HCT116 (cell line): ENCODE measurements at places on chromosomes 5 and 9.
A peak's percentile ranks its signal among the peaks of the same experiment; 100 is the strongest.

GRCh38 chr9:4171261-4171900 is 128.5 kb downstream of the GLIS3 start:
- DNase-seq: no peak

- DNase-seq: no peak
Observed at GRCh38 chr5:171847026-171847425, 61.4 kb downstream of the SMIM23 start.

- DNase-seq: no peak
Observed at GRCh38 chr5:36610621-36611020, 4.2 kb downstream of the SLC1A3 start.

GRCh38 chr5:135993880-135994636 is 34.7 kb upstream of the TGFBI start:
- no peak for DNase-seq

GRCh38 chr9:121757281-121757585 is 105.8 kb downstream of the DAB2IP start:
- no peak for DNase-seq

DNA sequence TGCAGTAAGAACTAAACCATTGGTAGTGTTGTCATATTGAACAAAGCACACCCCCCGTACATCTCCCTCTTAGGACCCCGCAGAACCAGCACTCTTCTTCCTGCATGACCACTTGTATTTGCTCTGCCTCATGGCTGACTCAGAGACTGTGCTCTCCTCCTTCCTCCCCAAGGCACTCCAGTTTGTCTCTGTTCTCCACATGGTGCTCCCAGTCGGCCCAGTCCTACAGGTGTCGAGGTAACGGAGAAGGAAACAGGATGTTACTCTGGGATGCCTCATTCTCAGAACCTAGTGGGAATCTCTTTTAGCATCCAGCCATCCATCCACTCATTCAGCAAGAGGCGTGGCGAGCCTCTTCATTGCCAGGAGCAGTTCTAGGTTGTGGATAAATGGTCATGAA is 97.0 kb upstream of the NIPAL4 start:
- DNase-seq: no peak

DNA sequence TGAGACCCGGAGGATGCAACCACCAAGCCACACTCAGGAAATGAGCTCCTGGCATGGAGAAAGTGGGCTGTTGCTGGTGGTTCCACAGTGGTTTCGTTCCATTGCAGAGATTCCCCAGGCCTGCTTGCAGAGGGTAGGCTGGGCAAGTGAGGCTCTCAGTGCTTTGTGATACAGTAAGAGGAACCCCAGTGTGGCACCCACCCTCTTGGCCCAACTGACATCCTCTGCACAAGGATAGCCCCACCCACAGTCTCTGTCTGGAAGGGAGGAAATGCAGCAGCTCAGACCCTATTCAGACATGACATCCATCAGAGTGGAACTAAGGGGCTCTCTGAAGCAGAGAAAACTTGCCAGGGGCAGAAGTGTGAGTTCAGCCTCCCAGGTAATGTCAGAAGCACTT is 69.6 kb upstream of the FSTL4 start:
- DNase-seq: no peak

DNA sequence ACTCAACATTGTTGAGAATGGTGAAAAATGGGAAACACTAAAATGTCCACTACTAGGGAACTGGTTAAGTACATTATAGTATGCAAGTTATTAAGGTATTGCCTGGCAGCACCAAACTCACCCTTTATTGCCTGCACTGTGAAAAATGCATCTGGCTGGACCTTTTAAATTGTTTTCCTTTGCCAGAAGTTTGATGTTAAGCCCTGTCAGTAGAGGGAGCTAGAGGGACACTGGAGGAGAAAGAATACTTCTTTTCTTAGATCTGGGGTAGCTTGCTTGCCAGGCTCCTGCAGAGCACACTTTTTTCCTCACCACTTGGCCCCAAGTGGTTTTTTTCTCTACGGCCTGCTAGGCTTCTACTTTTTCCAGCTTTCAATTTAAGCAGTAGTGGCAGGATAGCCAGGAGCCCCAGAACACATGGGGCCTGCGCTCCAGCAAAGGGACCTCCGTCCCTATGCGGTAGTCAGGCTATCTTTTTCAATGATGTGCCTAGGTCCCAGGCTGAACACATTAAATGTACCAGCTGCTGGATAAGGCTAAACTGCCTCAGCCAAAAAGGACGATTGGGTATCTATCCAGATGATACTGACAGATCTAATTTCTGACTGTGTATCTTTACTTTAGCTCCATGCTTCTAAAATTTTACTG is 8.0 kb upstream of the HABP4 start:
- DNase-seq: no peak

- DNase-seq: no peak
Observed at GRCh38 chr5:61115968-61116367, 46.3 kb downstream of the SMIM15 start.

DNA sequence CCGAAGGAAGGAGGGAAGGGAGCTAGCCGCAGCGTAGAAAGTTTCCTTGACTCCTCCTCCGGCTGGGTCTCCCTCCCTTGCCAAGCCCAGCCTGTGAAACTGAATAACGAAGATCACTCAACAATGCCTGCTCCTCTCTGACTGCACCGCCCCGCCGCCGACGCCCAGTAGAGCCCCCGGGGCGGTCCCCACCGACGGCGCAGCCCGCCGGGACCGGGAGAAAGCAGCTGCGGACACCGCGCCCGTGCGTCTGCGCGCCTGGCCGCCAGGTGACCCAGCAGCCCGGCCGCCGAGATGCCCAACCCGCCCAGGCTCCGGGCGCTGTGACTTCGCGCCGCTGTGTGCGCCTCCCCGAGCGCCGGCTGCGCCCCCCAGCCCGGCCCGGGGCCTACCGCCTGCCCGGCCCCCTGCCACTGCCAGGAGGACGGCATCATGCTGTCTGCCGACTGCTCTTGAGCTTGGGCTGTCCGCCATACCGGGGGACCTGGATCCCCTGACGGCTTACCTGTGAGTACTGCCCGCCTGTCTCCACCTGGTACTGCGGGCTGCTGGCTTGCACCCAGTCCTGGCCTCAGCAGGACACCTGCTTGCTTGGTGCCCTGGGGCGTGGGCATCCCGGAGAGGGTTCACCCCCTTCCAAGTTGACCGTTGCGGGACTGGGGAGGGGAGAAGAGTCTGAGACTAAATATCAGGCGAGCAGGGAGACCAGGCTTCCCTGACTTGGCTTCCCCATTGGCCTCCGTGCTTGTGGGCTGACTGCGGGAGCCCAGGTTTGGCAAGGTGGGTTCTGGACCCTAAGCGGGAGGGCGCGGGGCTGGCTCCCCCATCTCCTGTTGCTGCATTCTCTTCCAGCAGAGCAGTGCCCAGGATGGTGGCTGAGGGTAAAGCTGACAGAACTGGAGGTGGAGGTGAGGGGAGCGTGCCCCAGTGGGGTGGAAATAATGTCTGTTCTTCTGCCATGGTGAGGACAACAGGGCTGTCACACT is 26.2 kb upstream of the SPTLC1 start:
- no peak for DNase-seq

- DNase-seq: no peak
Observed at GRCh38 chr9:82135106-82135505, 146.5 kb downstream of the SPATA31D1 start.

GRCh38 chr5:7872517-7873130 is 3.7 kb downstream of the MTRR start:
- no peak for DNase-seq

- peak; percentile 65 for DNase-seq
Observed at GRCh38 chr5:135426102-135427082, 20.8 kb downstream of the DCANP1 start.

DNA sequence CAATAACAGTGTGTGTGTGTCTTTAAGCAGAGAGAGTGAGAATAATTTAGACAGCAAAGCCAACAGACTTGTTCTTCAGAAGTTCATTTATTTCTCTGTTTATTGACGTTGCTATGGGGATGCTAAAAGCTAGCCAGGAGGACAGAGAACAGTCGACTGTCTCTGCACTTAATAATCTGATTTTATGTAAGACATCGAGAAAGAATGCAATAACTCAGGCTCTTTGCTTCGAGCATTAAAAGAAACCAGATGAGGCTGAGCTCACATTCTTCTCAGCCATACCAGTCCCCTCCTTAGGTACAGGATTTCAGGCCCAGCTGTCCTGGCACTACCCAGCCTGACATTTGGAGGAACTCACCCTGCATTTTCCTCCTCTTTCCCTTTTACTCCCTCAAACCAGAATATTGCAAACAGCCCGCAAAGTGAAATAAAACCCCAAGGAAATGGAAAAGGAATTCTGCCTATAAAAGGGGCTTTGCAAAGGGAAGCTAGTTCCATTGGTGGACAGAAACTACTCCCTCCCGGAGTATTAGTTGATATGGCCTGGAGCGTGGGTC is 44.5 kb upstream of the DPYSL3 start:
- DNase-seq: no peak

DNA sequence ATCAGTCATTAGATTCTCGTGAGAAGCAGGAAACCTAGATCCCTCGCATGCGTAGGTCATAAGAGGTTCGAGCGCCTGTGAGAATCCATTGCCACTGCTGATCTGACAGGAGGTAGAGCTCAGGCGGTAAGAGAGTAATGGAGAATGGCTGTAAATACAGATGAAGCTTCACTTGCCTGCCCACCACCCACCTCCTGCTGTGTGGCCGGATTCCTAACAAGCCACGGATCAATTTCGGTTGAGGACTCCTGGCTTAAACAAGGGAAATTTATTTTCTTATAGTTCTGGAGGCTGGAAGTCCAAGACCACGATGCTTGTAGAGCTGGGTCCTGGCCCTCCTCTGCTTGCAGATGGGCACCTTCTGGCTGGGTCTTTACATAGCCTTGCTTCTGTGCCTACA is 200.4 kb downstream of the PCSK5 start:
- DNase-seq: no peak

GRCh38 chr5:11387382-11387781 is 516.9 kb downstream of the CTNND2 start:
- no peak for DNase-seq

DNA sequence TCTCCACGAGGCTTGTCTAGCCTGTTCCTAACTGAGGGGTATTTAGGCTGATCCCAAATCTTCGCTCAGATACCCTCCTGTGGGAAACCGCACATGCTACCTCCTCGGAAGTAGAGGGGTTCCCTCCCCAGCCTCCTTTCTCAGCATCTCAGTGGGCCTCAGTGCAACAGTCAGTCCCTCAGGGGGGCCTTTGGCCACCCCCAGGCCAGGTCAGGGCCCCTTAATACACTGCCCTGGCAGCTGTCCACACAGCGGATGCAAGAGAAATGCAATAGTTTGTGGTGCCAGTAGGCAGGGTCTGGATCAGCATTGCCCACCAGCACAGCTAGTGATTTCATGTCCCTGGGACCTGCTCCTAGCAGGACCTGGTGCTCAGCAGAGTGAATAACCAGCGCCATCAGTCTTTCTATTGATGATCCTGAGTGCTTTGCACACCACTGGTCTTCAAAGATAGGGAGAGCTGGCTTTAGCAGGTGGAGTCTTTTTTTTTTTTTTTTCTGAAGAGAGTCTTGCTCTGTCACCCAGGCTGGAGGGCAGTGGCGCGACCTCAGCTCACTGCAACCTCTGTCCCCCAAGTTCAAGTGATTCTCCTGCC is 7.5 kb downstream of the PLPP7 start:
- DNase-seq: no peak

GRCh38 chr5:65830856-65831255 is 95.5 kb upstream of the ERBIN start:
- no peak for DNase-seq

DNA sequence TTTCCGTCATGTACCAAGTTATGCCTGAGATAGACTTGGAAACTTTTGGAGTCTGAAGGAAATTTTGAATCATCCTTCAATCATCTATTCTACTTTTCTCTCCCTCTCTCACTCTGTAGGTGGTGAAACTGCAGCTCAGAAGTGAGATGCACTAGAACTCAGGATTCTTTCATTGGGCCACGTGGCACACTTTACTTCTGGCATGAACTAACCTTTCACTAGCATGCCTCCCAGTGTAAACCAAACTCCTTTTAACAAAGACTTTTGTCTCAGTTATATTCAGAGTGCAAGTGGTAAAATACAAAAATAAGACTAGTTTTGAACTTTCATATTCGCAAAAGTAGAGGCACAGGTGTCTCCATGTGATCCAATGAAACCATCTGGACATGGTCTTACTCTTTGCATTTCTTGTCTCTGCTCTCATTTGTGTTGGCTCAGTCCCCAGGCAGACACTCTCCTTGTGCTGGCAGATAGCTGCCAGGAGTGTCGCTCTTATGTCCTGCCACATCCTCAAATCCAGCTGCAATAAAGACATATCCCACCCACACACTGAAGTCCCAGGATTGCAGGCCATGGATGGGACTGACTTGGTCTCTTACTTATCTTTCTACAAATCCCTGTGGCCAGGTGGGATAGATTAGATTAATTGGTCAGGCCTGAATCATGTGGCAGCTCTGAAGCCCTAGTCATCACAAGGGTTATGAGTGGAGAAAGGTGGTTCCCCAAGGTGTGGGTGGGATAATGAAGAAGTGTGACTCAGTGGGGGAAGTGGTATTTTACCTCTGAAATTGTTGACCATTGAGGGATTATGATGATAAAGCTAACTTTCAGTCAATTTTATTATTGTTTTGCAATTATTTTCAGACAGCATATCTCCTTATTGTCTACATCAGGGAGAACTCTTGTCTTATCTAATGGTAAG is 267.5 kb downstream of the GABRB2 start:
- no peak for DNase-seq

GRCh38 chr9:74573640-74574191 is 76.6 kb downstream of the RORB start:
- no peak for DNase-seq

- no peak for DNase-seq
Observed at GRCh38 chr5:31375999-31376720, 155.7 kb downstream of the DROSHA start.

- no peak for DNase-seq
Observed at GRCh38 chr5:150458802-150459557, 9.4 kb upstream of the RPS14 start.

DNA sequence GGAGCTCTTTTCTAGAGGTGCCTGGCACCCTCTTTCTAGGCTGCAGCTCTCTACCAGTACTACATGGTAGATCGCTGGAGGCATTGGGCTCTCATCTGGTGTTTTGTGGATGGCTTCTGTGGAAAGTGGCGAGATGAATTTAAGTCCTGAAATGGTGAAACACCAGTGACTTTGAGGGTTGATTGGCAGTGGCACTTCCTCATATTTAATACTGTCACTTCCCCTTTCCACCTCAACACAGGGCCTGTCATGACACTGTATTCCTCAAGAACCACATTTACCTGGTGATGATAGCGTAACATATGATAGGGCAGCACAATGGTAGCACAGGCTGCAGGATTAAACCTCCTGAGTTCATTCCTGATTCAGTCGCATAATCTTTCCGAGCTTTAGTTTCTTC is 132.1 kb downstream of the KDM4C start:
- DNase-seq: no peak

GRCh38 chr5:121377461-121377860 is 474.2 kb upstream of the FTMT start:
- DNase-seq: no peak

DNA sequence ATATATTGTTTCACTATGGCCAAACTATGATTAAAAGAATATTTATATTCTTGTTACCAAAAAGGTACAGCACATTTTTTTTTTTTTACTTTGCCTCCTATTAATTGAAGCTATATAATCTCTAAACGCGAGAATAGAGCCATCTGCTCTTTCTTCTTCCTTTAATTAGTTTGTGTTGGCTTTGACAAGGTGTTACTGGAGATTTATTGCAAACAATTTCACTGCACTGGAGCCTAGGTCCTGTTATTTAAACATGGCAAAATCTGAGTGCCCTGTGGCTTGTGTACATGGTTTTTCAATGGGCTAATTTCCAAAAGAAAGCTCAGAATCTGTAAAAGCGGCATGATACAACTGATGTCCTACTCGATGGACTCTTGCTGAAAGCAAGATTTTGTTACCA is 40.8 kb upstream of the GABRG2 start:
- no peak for DNase-seq

GRCh38 chr5:170570476-170570875 is 66.7 kb downstream of the KCNIP1 start:
- DNase-seq: no peak

- no peak for DNase-seq
Observed at GRCh38 chr5:171669571-171669970, 116.0 kb upstream of the SMIM23 start.
